Right atrium auricular region (tissue), 2 donors: ENCODE measurements at places on chromosomes 7 and 10.

- DNase-seq = no peak
Observed at GRCh38 chr10:122204691-122205489, 66.2 kb upstream of the BTBD16 start.

DNA sequence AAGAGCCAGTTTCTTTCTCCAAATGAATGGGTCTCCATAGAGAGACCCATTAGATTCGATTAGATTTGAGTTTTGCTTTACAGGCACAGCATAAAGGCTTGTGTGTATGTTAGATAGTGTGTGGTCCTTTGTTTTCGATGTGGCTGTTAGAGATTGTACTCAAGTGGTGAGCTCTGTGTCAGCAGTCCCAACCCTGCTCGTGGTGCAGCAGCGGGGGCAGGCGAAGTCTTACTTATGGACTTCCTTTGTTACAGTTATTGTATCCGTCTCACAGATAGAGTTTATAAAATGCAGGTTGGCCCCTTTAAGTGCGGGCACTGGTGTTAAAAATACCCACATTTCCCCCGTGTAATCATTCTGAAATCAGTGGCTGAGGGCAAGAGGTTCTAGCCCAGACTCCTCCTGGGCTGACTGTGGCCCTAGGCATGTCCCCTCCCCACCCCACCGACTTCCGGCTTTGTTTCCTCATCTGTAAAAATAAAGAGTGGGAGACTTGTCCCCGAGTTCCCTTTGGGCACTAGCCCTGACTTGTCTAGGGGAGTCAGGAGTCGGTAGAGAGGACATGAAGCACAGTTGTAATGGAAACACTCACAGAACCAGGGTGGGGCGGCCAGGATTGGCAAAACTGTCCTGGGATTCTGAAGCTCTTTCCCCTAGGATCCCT, 28.6 kb downstream of the MTURN start:
- DNase-seq = no peak

DNA sequence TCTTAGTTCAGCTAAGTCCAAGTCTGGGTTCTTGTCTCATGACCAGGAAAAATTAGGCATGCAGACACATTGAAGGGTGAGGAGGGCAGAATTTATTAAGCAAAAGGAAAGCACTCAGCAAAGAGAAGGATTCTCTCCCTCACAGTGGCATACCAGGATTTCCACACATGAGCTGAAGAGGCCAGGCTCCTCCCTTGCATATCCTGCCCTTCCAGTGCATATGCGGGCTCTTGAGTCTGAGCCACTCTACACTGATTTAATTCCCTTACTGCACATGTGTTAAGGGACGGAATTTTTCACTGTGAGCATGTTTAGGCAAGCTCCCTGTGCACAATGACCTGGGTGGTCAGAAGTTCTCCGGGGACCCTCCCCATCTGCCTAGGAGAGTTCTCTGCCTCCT, 652.7 kb upstream of the POM121L12 start:
- DNase-seq = no peak

DNA sequence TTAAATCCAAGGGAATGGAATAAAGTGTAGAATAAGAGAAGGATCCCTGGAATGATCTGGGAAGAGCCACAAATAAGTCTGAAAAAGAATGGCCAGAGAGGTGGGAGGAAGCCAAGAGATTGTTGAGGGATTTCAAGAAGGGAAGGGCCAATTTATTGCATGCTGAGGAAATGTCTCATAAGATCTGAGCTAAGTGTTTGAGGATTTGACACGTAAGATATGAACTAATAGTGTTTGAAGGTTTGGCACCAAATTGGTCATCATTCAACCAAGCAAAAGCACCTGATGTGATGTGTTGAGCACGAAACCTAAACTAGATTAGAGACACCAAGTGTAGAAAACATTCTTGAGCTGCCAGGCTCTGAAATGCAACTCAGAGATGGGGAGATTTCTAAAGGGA, 97.9 kb downstream of the TSPAN12 start:
- no peak for DNase-seq

DNA sequence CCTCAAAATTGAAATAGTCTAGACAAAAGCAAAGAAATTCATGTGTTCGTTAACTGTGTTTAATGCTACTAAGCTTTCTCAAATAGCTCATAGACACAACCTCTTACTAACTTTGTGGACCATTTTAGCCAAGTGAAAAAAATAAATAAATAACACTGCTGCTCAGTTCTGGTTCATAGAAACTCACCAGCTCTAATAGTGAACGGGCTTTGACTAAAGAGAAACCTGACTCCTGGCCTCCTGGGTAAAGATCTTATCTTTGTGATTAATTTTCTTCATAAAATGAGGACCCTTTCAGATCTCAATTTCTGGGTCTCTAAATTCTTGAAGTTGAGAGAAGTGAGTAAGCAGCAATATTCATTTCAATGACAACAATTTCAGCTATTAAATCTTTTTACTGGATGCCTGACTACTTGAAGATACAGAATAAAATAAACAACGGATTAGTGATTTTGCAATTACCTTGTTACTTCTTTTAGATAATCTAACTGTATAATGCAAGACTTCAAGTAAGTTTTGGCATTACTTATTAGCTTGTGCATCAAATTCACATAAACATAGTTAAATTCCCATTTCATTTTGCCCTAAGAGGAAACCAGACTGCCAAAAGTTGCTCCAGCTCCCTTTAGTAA, 3.1 kb downstream of the CADPS2 start:
- DNase-seq = no peak

DNA sequence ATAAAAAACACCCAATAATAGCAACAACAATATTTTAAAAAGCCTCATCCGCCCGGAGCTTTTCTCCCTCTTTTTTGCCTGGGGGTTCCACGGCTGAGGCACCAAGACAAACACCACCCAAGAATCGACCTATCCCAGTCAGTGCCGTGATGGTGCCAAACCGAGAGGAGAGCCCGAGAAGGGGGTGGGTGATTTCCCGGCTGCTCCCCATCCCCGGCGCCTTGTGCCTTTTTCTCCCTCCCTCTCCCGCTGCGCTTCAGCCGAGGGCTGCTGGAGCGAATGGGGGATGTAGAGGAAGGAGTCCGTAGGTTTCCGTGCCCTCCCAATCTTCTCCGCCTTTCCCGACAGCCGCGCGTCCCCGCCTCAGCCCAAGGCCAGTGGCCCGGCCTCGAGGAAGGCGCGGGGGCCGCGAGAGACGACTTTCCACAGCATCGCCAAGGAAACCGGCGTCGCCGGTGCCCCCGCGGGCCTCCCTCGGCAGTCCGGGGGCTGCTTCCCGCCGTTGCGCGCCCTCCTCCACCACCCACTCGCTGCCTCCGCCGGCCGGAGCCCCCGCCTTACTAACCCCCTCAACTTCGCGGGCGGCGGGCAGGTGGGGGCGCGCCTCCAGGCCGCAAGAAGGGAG, 1.3 kb downstream of the EGR2 start:
- no peak for DNase-seq

DNA sequence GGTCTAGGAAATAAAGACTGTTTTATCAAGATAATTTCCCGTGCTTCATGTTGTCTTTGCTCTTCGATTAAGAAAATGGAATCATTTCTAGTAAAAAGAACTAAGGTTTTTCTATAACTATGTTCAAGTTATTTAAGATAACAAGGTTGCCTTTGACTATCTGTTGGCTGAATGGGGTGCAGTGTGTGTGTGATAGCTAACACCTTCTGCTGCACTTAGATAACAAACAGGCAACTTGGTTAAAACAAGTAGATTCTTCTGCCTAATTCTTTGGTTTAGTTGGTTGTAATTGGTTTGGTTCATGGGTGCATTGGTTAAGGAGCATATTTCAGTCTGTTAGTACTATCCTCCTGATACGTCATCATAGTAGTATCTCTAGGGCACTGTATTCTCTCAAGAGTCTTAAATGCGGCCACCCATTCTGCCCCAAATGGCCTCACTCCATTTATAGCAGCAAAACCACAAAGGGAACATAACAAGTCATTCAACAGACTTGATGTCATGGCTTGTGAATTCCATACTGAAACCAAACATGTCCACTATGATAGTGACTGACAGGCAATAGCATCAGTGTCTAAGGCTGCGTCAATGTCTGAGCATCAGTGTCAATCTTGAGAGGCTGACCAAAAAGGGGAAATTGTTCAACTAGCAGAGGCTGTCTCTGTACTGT, 55.7 kb downstream of the CCDC3 start:
- DNase-seq = no peak

- no peak for DNase-seq
Observed at GRCh38 chr7:158649279-158649678, 55.3 kb downstream of the NCAPG2 start.

- no peak for DNase-seq
Observed at GRCh38 chr7:25408012-25408687, 179.9 kb upstream of the NPVF start.

DNA sequence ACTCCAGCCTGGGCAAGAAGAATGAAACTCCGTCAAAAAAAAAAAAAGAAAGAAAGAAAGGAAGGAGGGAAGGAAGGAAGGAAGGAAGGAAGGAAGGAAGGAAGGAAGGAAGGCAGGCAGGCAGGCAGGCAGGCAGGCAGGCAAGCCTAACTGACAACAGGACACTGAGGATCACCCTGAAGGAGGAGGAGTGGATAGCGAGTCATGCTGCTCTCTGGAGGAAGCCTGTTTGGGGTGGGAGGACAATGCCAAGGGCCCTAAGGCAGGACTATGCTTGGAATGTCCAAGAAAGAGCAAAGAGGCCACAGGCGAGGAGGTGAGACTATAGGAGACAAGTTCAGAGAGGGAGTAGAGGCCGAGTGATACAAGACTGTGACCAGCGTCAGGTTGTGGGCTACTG, 107.0 kb upstream of the PARD3 start:
- DNase-seq = no peak

- DNase-seq = no peak
Observed at GRCh38 chr7:25007668-25008067, 27.7 kb upstream of the OSBPL3 start.

DNA sequence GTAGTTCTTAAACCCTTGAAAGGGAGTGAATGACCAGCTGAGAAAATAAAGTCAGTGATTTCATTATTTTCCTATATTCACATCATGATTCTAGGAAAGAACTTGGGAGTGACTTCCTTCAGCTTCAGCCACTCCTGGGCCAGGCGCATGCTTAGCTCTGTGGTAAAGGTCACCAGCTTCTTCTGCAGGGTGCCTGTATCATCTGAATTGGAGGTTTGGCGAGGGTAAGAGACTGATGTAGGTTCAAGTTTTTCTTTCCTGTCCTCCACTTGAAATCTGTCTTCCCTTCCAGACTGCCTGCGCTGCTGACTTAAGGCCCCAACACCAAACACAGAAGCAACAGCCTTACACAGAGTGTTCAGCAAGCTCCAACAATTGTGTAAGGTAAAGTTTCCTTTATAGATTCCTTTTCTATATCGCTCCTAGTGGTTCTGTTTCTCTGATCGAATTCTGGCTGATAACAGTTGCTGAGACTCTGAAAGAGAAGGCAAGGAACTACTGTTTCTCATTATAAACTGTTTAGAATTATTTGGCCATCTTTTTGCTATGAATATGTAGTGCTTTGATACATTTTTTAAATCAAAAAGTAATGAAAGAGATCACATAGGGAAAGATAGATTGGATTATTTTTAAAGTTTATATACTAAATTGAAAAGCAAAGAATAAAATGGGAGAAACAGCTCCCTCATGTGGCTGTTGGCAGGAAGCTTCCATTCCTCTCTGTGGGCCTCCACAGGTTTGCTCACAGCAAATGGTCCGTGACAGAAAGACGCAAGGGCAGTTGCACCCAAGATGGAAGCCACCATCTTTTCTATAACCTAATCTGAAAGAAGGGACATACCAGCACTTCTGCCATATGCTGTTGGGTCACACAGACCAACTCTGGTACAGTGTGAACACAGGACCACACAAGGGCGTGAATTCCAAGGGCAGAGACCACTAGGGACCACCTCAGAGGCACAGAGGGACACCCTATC, 14.0 kb downstream of the GATAD1 start:
- DNase-seq = no peak

DNA sequence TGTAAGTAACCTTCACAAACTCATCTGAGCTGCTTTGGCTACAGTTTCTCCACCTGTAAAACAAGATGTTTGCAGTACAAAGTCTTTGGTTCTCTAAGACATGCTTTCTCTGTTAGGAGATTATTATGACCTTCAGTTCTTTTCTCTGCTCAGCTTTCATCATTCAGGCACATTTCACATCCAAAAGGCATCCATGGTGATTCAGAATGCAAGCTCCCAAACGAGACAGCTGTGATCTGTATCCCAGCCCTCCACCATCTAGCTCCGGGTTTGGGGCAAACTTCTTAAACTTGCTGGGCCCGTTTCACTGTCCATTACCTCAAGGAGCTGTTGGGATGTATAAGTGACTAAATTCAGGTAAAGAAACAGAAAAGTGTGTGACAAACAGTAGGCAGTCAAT, 95.8 kb upstream of the COL1A2 start:
- DNase-seq = no peak

DNA sequence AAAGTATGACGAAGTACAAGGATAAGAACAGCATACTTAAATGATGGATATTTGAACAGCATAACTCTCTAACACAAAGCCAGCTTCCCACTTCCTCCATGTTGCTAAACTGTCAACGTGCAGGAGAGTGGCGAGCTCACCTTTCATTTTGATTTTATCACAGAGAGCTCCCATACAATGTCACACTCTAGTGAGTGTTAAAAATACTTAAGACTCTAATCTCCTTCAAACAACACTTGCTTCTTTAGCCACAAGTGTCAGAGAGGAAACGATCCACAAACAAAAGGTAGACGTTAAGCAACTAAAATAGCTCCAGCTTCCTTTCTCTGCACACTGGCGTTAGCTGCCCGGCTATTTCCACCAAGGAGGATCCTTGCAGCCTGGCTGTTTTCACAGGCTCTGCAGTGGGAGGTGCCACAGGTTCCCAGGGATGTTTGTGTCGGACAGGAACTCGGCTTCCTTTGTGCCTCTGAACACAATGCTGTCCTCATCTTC, 194.6 kb downstream of the COBL start:
- peak; percentile 58 for DNase-seq

DNA sequence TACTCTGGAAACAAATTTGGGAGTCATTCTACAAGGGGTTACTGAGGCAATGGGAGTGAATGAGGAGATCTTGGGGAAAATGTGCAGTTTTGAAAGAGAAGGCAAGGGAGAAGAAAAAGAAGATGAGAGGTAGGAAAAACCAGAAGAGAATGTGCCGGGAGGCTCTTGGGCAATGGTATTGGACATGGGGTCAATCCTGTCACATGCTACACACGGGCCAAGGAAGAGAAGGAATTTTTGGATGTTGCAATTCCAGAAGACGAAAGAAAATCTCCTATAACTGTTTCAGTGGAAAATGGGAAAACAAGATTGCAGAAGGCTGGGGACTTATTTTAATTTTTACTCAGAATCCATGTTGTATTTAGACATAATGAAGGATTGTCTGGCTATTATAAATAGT, 615.0 kb downstream of the PHTF2 start:
- no peak for DNase-seq
